ENCODE measurements at places on chromosomes 13 and 19.

DNA sequence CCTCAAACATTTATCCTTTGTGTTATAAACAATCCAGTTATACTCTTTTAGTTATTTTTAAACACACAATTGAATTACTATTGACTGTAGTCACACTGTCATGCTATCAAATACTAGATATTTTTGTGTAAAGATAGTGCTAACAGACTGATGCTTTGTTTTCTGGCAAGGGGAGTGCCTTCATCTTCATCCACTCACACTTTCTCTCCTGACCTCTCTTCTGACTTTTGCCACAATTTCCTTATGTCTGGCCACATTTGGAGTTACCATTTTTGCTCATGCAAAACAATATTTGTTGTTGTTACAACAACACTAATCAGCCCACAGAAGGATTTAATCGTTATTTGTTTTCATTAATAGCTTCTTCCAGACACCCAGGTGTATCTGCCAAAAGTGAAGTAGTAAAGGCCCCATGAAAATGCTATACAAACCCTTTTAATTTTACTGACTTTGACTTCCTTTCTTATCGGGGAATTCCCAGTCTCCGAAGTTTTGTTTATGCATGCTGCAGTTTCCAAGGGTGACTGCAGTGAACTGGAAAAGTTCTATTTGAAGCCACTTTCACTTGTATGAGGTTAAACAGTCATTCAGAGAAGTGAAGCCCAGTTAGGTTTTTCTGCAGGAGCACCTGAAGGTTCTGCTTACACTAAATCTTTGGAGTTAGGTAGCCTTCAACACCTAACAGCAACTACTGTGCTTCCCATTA lies 66.1 kb upstream of the FRY start:
- peak; percentile 10 for DNase-seq

DNA sequence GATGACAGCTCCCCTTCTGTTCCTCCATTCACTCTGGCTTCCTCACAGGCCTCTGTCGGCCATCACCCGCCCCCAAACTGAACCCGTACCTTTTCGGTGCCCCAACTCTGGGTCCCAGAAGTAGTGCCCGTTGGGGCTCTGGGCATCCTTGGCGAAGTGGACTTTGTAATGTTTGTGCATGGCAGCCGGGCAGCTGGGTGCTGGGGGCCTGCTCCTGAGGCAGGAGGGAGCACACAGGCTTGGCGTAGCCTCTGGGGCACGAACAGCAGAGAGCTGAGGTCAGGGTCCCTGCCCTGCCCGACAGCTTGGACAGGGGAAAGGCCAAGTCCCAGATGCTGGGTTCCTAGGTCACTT lies 834 bp downstream of the NKPD1 start:
- DNase-seq = no peak

- no peak for DNase-seq
Measured at GRCh38 chr13:98881390-98881789, 96.5 kb downstream of the DOCK9 start.

- no peak for DNase-seq
Measured at GRCh38 chr13:37382146-37382545, 216.4 kb downstream of the POSTN start.

DNA sequence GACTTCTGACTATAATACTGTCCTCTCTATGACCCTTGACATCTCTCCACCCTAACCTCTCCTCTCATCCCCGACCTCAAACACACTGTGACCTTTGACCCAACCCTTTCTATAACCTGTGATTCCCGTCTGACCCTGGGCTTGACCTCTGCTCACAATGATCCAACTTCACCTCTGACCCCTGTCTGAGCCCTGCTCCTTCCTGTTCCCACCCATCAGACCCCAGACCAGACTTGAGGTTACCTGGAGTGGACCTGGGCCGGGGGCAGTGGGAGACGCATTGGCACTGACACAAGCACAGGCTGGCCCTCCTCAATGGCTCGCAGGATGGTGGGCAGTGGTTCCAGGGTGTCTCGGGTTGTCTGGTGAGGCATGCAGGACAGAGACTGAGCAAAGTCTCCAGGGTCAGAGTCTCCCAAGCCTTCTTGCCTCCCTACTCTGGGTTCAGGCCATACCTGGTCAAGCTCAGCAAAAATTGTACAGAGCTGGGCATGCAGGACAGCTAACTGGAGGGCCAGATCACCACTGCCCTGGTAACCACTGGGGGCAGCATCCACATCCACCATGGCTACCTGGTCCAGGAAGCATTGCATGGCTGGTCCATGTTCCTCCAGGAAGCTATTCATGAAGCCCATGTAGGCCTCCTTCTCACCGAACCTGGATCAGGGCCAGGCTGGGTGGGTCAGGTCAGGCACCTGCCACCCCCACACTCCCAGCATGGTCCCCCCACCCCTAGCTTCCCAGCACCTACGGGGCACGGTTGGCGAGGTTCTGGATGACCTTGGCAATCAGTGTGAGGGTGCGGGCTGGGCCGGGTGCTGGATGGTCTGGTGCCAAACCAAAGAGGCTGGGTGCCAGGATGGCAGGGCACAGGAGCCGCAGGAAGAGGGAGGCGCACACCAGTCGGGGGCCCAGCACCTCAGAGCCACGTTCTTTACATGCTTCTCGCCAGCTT lies 4.4 kb upstream of the WIZ start:
- no peak for DNase-seq

GRCh38 chr19:55216461-55217198 lies 7.3 kb upstream of the PTPRH start:
- peak; percentile 96 for DNase-seq

GRCh38 chr19:19297759-19298158 lies 22.6 kb downstream of the SUGP1 start:
- DNase-seq = no peak

GRCh38 chr13:99916366-99917103 lies 55.0 kb downstream of the ZIC5 start:
- DNase-seq = peak; percentile 63

GRCh38 chr19:38033658-38034491 lies 126.9 kb downstream of the SIPA1L3 start:
- DNase-seq = no peak

DNA sequence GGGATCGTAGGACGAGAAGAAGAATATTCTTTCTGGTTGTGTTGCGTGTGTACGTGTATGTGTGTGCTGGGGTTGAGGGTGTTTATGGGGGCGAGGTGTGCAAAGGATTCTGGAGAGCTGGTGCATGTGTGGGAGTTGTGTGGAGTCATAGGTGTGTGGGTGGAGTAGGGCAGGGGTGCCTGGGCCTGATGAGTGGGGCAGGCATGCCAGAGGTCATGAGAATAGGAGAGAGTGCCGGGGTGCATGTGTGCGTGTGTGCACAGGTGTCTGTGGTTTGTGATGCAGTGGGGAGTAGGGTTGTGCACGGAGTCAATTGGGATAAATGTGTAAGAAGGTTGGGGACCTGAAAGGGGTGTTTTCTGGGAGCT lies 649 bp downstream of the TMEM91 start:
- no peak for DNase-seq

DNA sequence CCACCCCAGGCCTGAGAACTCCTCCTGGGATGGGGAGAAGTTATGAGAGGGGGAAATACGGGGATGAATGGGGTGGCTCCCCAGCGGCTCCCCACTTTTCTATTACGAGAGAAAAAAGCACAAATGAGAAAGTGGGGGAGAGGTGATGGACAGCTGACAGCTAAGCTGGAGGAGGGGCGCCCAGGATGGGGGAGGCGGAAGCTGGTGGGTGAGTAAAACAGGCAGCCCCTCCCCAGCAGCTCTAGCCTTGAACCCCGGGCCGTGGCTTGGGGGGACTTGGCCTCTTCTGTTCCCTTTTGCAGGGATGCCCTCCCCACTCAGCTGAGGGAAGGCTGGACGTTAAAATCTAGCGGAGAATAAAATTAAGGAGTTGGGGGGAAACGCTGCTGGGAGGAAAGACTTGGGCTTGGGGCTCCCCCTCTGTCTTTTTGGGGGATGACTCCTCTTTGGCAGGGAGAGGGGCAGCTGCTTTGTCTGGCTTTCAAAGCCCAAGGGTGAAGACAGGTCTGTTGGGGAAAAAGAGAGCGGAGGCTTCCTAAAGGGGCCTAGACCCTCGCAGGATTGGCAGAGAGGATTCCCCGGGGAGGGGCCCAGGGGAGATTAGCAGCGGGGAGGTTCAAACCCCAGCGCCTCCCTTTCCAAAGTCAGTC lies 1.4 kb upstream of the SAMD1 start:
- no peak for DNase-seq

GRCh38 chr13:91647361-91647990 lies 249.1 kb downstream of the GPC5 start:
- DNase-seq = peak; percentile 28

GRCh38 chr13:25732111-25732865 lies 319.5 kb downstream of the SHISA2 start:
- DNase-seq = no peak

DNA sequence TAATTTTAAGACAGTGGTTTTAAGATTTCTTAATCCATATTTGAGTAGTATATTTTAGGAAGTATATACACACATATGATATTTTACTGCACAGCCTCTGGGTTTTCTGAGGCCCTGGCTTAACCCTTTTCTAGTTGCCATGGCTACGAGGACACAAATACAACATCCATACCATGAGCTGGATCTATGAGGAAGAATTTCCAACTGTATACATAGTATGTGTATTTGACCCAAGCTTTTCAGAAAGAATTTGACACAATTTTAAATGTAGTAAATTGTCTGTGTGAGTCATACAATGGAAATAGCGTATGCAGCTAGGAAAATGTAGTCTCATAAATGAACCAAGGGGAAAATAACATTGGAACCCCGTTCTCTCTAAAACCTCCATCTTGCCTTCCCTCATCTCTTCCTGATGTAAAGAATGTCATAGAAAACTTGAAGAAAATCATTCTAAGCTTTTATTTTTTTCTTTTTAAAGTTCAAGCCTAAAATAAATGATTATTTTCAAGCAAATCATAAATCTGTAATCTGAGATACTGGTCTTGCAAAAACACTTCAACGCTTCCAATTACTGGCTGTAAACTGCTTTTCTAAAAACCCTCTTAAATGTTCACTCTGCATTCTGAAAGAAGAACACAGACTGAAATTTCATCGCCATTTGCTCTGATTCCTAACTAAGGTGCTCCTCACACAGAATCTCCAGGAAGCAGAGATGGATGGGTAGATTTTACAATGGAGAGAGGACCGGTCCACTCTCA lies 172.4 kb downstream of the LACC1 start:
- no peak for DNase-seq

GRCh38 chr13:105774739-105775460 lies 760.6 kb downstream of the EFNB2 start:
- DNase-seq = no peak

DNA sequence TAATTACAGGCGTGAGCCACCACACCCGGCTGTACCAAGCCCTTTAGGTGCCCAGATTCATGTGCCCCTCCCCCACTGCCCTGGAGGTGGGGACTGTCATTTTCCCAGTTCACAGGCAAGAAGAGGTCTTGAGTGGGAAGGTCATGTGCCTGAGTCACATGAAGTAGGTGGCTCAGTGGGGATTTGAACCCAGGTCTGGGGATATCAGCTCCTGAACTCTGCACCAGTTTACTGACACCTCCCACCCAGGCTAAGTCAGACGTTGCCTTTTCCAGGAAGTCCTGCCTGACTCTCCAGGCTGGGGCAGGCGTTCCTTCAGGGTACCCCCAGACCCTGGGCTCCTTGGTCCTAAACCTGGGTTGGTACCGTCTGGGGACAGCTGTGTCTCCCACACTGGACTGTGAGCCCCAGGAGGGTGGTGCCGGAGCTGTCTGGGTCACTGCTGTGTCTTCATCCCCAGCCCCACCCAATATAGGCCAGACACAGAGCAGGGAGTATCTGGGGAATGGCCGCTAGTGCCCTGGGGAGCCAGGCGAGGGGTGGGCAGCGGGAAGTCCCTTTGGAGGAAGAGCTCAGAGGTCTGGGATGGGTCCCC lies 8.6 kb downstream of the VASP start:
- no peak for DNase-seq

DNA sequence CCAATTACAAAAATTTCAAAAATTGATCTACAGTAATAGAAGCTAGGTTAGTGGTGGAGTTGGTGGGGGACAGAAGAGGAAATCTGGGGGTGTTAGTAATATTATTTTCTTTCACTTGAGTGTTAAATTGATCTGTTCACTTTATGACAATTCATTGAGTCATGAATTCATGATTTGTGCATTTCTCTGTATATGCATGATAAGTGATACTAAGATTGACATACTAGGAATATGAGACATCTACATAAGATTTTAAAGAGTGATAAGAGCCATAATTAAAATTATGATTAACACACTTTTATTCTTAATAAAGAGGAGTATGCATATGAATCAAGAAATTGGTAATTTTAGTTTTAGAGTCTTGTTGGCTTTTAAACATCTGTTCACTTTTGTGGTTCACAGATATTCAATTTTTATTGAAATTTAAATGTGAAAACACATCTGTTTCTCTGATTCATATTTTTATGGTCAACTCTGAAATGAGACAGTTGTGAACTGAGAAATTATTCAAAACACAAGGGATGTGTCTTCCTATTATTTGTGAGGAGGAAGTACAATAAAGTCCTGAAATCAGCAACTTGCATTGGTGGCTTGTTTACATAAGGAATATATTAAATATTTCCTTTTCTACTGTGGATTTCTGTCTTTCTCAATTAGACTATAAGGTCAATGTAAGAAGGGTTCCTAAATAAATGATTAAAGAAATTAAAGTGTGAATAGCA lies 196.5 kb downstream of the ITGBL1 start:
- DNase-seq = no peak

GRCh38 chr19:47274891-47275761 lies 441 bp downstream of the INAFM1 start:
- DNase-seq = no peak

GRCh38 chr13:25876247-25876646 lies 175.6 kb downstream of the SHISA2 start:
- no peak for DNase-seq

DNA sequence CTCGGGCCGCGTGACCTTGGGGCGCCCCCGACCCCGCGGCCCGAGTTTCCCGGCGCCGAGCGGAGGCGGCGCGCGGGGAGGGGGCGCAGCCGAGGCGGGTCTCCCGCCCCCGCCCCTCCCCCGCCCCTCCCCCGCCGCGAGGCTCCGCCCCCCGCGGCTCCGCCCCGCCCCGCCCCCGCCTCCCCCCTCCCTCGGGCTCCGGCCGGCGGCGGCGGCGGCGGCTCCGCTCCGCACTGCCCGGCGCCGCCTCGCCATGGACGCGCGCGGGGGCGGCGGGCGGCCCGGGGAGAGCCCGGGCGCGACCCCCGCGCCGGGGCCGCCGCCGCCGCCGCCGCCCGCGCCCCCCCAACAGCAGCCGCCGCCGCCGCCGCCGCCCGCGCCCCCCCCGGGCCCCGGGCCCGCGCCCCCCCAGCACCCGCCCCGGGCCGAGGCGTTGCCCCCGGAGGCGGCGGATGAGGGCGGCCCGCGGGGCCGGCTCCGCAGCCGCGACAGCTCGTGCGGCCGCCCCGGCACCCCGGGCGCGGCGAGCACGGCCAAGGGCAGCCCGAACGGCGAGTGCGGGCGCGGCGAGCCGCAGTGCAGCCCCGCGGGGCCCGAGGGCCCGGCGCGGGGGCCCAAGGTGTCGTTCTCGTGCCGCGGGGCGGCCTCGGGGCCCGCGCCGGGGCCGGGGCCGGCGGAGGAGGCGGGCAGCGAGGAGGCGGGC lies at the start of gene HCN2:
Gene HCN2 (plus strand): TSS at position 189 of the 703 bp plus-strand sequence. CDS start 65 bp downstream, at position 254.
- no peak for DNase-seq

GRCh38 chr13:30053939-30054338 lies 203.5 kb upstream of the UBL3 start:
- DNase-seq = no peak

Measured in fibroblast of the conjunctiva (primary cell).